ENCODE measurements at places on chromosomes 4 and X.

GRCh38 chr4:28921886-28922285 is 1798.3 kb upstream of the PCDH7 start:
- no peak for ATAC-seq

GRCh38 chrX:119685225-119686066 is 7.5 kb downstream of the SEPTIN6 start:
- peak; percentile 82 for ATAC-seq

- no peak for ATAC-seq
Observed at GRCh38 chrX:142663330-142664095, 362.2 kb upstream of the SPANXN4 start.

- ATAC-seq: no peak
Observed at GRCh38 chrX:71542411-71542810, 9.5 kb downstream of the OGT start.

GRCh38 chrX:23885803-23886202 is 21.9 kb downstream of the APOO start:
- ATAC-seq: no peak

- ATAC-seq: no peak
Observed at GRCh38 chr4:189299706-189300105, 641.0 kb upstream of the FRG1 start.

DNA sequence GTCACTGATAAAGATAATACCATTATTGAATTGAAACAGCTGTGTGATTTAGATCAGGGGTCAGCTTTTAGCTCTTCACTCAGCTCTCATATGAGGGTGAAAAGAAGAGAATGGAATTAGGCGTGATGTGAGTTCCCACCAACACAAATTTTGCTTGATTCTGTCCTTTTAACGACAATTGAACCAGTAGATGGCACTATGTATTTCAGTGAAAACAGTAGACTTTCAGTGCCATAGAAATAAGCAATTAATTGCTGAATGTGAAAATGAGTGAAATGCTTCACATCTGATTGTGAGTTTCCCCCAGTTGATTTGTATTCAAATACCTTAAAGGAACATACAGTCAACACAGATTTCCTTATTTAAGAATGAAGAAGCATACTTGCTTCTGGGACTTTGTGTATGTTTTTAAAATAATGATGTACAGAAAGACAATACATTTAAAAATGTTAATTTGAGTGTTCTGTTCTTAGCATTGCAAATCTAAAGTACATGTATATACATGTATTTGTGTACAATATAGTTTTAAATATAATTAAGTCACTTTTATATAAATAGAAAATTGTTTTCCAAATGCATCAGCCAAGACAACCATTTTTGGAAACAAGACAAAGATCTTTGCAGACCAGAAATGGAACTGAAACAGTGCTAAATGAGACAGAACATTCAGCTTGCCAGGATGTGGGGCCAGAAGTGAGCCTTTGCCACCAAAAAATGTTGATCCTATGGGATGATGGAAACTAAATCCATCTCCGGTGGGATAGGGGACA is 178.8 kb downstream of the SNCA start:
- ATAC-seq: no peak

- no peak for ATAC-seq
Observed at GRCh38 chr4:4560642-4561041, 18.8 kb upstream of the STX18 start.

GRCh38 chr4:42280327-42281095 is 116.8 kb upstream of the SHISA3 start:
- ATAC-seq: no peak

DNA sequence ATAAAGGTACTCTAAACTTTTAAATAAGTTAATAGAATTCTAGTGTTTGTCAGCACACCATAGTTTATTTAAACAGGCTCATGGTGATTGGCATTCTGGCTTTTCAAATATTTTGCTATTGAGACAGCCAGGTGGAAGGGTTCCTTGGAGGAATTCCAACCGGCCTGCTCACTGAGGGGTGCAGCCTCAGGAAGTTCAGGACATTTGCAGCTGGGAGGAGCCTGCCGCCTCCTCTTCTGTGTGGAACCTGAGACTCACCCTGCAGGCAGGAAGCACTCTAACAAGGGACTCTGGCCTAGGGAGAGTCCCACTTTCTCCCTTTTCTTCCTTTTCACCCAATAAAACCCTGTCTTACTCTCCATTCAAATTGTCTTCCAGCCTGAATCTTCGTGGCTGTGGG is 1328.0 kb downstream of the FSTL5 start:
- ATAC-seq: no peak

DNA sequence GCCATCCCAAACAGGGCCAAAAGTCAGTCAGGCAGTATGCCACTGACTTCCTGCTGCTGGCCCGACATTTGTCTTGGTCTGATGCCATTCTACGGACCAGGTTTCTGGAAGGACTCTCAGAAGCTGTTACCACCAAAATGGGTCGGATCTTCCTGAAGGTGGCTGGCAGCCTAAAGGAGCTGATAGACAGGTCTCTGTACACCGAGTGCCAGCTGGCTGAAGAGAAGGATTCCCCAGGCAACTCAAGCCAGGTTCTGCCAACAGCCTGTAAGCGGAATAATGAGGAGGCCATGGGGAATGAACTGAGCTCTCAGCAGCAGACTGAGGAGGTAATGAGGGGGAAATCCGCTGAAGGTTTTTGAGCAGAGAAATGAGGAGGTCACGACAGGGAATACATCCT is 95.7 kb downstream of the RTL9 start:
- no peak for ATAC-seq
